ENCODE measurements at places on chromosomes 11 and 22.

GRCh38 chr11:1171985-1172728 lies 14.4 kb downstream of the MUC5AC start:
- H3K27me3 ChIP-seq: no peaks in the 10 kb centered on the region
- H3K4me3 ChIP-seq: no peak overlapping the region
- no peak overlapping the region for H3K27ac ChIP-seq
- DNase-seq: no peak
- peaks cover 2% of the 10 kb centered on the region for H3K36me3 ChIP-seq

DNA sequence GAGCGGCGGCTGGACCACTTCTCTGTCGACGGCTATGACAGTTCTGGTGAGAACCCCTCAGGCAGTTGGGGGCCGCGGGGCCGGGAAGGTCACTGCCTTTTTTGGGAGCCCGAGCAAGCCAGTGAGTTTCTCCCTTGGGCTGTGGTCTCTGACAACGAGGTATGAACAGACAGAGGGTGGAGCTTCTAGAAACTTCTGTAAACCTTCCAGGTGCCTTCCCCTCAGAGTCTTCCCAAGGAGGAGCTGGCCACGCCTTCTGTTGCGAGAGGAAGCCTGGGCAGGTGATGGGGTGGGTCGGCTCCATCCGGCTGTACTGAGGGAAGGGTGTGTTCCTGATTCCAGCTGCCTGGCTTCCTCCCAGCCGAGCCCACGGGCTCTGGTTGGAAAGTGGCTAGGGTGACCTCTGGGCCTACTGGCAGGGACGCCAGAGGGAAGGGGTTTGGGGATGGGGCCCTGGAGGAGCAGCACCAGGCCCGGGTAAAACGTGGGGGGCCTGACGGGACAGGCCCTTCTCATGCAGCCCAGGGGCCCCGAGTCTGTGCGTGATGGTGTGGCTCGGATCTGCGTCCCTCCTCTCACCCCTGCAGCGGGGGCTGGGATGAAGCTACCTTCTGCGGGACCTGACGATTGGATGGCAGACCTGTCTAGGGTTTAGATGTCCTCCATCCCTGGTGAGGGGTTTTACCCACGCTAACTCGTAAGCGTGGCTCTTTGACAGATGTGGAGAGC lies 110.8 kb downstream of the KCNQ1OT1 start:
- H3K4me1 ChIP-seq: peaks cover 56% of the 10 kb centered on the region
- H3K36me3 ChIP-seq: peaks cover 12% of the 10 kb centered on the region
- no peak overlapping the region for H3K27ac ChIP-seq

DNA sequence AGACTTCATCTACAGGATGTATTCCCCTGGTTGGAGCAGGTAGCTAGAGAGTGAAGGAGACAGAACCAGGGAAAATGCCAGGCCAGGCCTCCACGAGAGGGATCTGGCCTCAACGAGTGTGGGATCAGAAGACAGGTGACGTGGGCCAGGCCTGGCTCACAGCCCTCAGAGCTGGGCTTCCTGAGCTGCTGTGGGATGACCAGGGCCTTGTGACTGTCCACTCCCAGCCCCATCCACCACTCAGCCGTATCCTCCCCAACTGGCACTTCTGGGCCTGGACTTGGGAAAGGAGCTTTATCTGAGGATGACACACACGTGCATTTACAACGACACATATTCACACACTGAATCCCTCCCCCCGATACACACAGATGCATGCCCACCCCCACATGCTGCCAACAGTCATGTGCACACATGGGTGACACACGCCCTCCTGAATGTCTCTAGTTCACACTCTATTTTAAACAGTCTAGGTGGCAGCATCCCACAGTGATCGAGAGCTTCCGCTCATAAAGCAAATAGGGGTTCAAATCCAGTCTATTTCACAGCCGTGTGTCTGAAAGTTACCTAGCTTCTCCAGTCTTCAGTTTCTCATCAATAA lies 93.1 kb downstream of the TP53I11 start:
- H3K4me1 ChIP-seq: peaks cover 43% of the 10 kb centered on the region
- no peaks in the 10 kb centered on the region for H3K27me3 ChIP-seq
- peaks cover 12% of the 10 kb centered on the region for H3K36me3 ChIP-seq
- no peak overlapping the region for H3K4me3 ChIP-seq

DNA sequence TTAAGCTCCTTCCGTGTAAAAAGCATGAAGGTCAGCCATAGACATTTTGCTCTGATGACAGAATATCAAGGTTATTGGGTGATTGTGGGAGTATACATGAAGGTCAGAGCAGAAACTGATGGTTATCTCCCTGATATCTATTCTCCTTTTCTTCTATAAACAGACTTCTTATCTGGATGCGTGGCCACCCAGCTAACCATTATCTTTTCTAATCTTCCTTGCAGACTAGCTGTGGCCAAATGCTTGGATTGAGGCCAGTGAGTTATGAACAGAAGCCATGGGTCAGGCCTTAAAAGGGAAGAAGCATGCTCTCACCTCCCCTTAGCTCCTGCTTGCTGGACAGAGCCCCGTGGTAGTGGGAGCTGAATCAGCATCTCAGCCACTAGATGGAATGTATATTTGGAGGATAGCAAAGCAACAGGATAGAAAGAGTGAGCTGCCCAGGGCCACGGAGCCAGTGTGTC lies 31.3 kb upstream of the LRRC55 start:
- H3K27me3 ChIP-seq: no peaks in the 10 kb centered on the region
- H3K36me3 ChIP-seq: no peaks in the 10 kb centered on the region
- no peak overlapping the region for H3K27ac ChIP-seq
- no peak for DNase-seq
- no peak overlapping the region for H3K4me3 ChIP-seq

GRCh38 chr11:562046-562645 lies 1.4 kb downstream of the RASSF7 start:
- no peak for DNase-seq
- H3K4me3 ChIP-seq: no peak overlapping the region
- H3K27me3 ChIP-seq: peaks cover 32% of the 10 kb centered on the region
- H3K36me3 ChIP-seq: peaks cover 38% of the 10 kb centered on the region

GRCh38 chr11:125950178-125950490 lies 4.3 kb downstream of the VSIG10L2 start:
- peaks cover 31% of the 10 kb centered on the region for H3K36me3 ChIP-seq
- no peak for DNase-seq
- no peak overlapping the region for H3K27ac ChIP-seq
- no peaks in the 10 kb centered on the region for H3K27me3 ChIP-seq

DNA sequence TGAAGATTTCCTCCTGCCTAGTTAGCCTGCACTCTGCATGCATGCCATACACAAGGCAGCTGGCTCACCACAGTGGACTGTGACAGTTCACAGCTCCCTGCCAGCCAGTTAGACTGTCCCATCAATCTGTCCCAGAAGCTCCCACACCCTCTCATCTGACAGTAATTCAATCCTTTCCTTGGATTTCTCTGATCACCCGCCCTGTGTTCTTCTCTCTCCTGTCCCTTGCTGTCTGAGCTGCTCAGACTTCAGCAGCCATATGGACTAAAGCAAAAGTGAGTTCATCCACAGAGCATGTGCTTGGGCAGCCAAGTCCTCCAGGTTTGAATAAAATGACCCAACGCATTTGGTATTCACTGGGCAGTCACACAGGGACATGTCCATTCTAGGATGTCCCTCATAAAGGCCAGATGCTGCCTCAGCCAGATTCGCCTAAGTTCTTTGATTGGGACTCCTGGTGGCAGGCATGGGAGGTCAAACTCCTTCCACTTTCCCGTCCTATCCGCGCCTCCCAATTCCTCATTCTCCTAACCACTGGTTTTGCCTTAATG lies 54.5 kb upstream of the ZBTB44 start:
- H3K4me3 ChIP-seq: no peak overlapping the region
- no peaks in the 10 kb centered on the region for H3K36me3 ChIP-seq
- no peak overlapping the region for H3K27ac ChIP-seq
- peaks cover 10% of the 10 kb centered on the region for H3K4me1 ChIP-seq
- H3K27me3 ChIP-seq: no peaks in the 10 kb centered on the region
- no peak for DNase-seq

DNA sequence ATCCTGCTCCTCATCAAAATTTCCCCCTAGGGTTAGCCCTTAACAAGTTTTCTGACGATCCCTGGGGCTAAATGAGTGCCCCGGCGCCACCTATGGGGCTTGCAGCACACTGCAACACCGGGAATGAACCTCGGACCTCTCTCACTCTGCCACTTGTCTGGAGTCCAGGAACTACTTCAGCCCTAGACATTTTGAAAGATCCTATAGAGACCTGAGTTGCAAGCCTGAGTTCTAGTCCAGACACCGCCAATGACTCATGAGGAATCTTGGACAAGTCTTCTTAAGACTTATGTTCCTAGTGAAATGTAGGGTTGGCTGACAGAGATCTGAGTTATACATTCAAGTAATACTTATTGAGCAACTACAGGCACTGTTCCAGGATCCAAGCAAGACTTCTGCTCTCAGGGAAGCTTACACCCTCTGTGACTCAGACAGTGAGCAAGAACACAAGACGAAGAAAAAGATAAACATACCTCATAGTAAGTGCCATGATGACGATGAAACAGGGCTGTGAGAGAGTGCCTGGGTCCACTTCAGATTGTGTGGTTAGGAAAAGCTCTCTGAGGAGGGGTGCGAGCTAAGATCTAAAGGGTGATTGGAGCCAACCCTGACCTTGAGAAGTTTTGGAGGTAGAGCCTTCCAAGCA lies 10.2 kb upstream of the STK33 start:
- no peaks in the 10 kb centered on the region for H3K36me3 ChIP-seq
- no peaks in the 10 kb centered on the region for H3K27me3 ChIP-seq
- H3K4me3 ChIP-seq: no peak overlapping the region
- H3K27ac ChIP-seq: no peak overlapping the region
- DNase-seq: no peak

GRCh38 chr22:37611207-37611606 lies 2.6 kb downstream of the GGA1 start:
- peaks cover 47% of the 10 kb centered on the region for H3K4me1 ChIP-seq
- no peak overlapping the region for H3K4me3 ChIP-seq
- H3K27me3 ChIP-seq: no peaks in the 10 kb centered on the region
- DNase-seq: no peak

GRCh38 chr11:32334822-32335221 lies 100.5 kb downstream of the WT1 start:
- no peak overlapping the region for H3K4me3 ChIP-seq
- no peak overlapping the region for H3K27ac ChIP-seq
- DNase-seq: no peak
- no peaks in the 10 kb centered on the region for H3K36me3 ChIP-seq
- H3K4me1 ChIP-seq: peaks cover 11% of the 10 kb centered on the region

DNA sequence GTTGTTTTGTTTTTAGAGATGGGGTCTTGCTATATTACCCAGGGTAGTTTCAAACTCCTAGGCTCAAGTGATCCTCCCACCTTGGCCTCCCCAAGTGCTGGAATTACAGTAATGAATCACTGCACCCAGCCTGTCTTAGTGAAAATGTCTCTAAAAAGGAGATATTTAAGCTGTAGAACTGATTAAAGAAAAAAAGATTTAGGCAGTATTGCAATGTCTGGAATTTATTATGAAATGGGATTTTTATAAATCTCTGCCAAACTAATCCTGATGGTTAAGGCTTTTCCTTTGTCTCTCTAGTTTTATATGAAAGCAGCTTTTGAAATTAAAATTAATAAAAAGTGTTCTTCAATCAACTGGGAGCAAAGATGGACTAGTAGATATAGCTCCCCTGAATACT lies 2.1 kb downstream of the PLAAT3 start:
- no peaks in the 10 kb centered on the region for H3K36me3 ChIP-seq
- no peak overlapping the region for H3K4me3 ChIP-seq
- DNase-seq: no peak
- no peak overlapping the region for H3K27ac ChIP-seq
- no peaks in the 10 kb centered on the region for H3K27me3 ChIP-seq
- peaks cover 35% of the 10 kb centered on the region for H3K4me1 ChIP-seq

DNA sequence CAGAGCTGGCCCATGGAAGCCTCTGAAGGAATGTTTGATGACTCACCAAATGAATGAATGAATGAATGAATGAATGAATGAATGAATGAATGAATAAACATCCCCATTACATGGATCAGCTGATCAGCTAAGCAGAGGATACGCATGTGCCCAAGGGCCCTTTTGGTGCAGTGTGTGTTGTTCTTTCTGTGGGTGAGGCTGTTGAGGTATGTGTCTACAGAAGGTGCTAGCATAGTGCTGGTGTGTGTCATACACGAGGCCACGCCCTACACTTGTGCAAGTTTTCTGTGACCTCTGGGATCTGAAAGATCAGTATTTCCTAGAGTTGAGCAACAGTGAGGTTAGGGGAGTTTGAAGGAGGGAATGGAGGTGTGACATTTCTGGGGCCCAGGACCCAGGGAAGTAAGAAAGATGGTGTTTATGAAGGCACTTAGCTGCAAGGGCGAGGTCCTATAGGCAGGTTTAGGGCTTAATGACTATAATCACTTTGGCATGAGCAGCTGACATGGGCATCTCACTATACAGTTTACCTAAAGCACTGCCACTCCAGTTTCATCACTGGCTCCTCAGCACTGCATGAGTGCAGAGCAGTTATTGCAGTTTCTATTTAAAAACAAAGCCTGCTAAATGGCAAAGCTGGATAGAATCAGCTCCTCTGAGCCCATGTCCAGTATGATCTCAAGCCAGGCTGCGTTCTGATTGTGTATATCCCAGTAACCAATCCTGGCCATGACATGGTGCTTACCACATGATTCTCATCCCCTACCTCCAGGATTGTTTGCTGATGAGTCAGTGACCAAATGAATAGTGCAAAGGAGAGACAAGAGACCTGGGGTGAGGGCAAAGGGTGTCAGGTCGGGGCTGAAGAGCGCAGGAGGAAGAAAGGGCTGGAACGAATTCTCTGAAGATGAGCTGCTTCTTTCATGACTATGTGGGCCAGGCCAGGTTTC lies 36.4 kb upstream of the E2F8 start:
- no peaks in the 10 kb centered on the region for H3K4me1 ChIP-seq
- no peaks in the 10 kb centered on the region for H3K36me3 ChIP-seq
- H3K4me3 ChIP-seq: no peak overlapping the region
- peaks cover 2% of the 10 kb centered on the region for H3K27me3 ChIP-seq

DNA sequence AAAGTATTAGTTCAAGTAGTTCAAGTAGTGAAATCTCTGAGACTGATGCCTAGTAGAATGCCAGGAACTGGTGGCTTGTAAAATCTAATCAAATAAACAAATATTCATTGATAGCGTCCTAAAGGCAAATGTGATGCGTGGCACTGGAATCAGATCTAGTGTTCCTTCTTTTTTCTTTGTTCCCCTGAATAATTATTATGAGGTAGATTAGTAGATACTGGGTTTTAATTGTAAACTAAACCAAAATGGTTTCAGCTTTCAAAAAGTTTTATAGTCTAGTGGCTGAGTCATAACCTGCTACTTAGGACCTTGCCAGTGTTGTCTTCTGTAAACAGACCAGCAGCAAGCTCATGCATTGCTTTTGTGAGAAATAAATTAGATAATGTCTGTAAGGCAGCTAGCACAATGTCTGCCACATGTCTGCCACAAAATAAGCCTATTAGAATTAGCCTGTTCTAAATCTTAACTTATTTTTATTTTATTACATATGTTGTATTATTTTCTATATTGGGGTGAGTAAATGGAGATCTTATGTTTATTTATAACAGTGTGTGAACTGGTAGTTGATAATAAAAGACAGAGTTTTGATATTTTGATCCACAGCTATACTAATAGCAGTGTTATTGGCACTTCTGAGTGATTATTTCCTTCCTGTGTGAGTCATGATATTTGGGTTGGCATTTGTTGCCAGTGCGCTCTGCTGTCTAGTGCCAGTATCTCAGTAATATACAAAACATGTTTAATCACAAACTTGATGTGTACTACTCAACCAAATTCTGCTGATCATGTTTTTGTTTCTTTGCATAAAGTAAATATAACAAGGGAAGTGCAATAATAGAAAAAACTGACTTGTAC lies 135.7 kb downstream of the TMEM135 start:
- no peaks in the 10 kb centered on the region for H3K4me1 ChIP-seq
- H3K4me3 ChIP-seq: no peak overlapping the region
- H3K27me3 ChIP-seq: no peaks in the 10 kb centered on the region
- H3K36me3 ChIP-seq: no peaks in the 10 kb centered on the region
